ENCODE measurements at places on chromosomes 5 and 9. TPM values are rescaled to one million over a fixed set of nuclear protein-coding genes. Genes with fewer than 3 reads are reported as not detected.

DNA sequence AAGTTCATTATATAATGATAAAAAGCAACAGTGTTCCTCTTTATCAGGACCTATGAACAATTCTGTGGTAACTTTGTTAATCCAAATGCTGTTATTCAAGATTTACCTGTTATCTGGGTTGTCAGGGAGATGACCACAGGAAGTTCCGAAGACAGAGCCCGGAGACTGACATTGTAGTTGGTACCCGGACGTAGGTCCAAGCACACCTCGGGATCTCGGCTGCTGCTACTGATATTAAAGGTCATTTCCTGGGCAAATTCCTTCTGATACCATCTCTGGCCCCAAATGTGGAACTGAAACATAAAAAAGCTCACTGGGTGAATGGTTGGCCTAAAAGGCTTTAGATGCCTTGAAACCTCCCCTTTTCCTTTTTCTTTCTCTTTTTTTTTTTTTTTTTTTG, 96.7 kb downstream of the SUSD1 start:
- DNase-seq = no peak

Gene PBX3
- total RNA-seq = 69.8 TPM

- DNase-seq = peak; percentile 64
Observed at GRCh38 chr5:14250084-14250695, 107.0 kb downstream of the TRIO start.

Gene SPAG8
- 0.55 TPM for total RNA-seq

GRCh38 chr9:70747261-70747718, 332.8 kb upstream of the KLF9 start:
- DNase-seq = no peak

- DNase-seq = peak; percentile 17
Observed at GRCh38 chr5:37900692-37901091, 60.9 kb upstream of the GDNF start.

Gene PFN3
- total RNA-seq = not detected

Gene ACSL6
- total RNA-seq = 0.28 TPM

- peak; percentile 30 for DNase-seq
Observed at GRCh38 chr9:134858051-134858841, 22.4 kb upstream of the FCN2 start.

DNA sequence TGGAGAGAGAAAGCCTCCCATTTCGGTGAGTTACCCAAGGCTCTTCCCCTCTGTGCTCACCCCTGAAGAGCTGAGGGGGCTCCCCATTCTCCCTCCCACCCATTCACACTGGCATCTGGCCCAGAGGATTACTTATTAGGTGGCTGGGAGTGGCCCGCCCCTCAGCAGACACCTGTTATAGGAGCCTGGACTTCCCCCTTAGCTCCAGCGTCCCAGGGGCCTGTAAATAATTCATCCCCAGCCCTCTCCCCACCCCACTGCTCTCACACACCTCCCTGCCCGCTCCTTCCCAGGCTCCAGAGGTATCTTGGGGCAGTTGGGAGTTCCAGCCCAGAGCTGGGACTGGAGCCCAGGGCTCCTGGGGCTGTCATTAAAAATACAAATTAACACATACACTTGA, 11.6 kb upstream of the SLC6A7 start:
- no peak for DNase-seq

DNA sequence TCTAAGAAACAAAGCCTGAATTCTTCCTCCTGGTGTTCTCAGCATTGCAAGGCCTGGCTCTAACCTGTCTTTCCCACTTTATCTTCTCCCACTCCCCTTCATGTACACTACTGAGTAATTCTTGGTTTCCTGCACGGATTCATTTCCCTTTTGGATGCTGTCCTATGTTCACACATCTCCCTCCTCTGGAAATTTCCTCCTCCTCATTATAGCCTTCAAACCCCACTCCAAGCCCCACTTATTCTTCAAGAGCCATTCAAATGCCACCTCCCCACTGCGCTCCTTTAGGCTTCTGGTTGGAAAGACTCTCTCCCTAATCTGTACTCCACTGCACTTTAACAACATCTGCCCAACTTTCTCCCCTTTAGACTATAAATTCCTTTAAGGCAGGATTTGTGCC, 28.2 kb upstream of the C5orf63 start:
- no peak for DNase-seq

Gene LCN15
- not detected for total RNA-seq

Gene TXNDC15
- 25.5 TPM for total RNA-seq

GRCh38 chr9:117555964-117556629, 141.2 kb upstream of the ASTN2 start:
- peak; percentile 81 for DNase-seq
